ENCODE measurements at places on chromosomes 1 and 21. TPM values are rescaled to one million over a fixed set of nuclear protein-coding genes. Genes with fewer than 3 reads are reported as not detected.

STMN1 gene
- total RNA-seq, result 141 TPM

F5 gene
- under 0.01 TPM for total RNA-seq

RHCE gene
- 0.81 TPM for total RNA-seq

PPFIA4 gene
- total RNA-seq, result 0.50 TPM

OLIG2 gene
- total RNA-seq, result not detected

CDCA8 gene
- 6.1 TPM for total RNA-seq

TCEA3 gene
- total RNA-seq, result 14.0 TPM
